ENCODE measurements at places on chromosomes 11 and 22.

DNA sequence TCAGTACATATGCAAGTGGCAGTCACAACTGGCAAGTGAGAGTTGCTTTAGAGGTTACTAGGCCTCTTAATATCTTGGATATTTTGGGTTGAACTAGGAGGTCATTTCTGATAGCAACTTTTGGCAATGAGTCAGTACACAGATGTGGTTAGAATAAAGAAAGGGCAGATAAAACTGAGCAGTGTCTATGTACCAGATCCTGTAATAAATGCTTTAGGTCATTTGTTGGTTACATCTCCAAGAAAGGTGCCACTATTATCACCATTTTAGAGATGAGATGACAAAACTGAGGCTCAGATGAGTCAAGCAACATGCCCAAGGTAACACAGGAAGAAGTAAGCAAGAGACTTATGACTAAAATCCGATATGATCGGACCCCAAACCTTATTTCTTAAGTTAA lies 25.0 kb downstream of the MAML2 start:
- no peak for DNase-seq

DNA sequence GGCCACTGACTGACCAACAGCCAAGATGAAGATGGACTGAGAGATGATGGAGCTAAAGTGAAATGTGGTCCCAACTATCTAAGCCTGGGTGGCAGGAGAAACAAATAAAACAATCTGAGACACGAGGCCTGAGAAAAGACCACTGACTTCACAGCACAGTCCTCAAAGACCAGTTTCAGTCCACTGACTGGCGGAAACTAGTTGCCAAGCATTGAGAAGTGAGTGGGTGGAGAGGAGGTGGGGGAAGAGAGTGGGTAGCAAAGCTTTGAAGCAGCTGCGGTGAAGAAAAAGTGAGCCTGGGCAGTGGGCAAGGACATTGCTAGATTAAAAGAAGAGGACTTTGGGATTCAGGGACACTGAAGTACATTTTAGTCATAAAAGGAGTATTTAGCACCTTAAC lies 1.9 kb downstream of the MS4A1 start:
- DNase-seq, result no peak

DNA sequence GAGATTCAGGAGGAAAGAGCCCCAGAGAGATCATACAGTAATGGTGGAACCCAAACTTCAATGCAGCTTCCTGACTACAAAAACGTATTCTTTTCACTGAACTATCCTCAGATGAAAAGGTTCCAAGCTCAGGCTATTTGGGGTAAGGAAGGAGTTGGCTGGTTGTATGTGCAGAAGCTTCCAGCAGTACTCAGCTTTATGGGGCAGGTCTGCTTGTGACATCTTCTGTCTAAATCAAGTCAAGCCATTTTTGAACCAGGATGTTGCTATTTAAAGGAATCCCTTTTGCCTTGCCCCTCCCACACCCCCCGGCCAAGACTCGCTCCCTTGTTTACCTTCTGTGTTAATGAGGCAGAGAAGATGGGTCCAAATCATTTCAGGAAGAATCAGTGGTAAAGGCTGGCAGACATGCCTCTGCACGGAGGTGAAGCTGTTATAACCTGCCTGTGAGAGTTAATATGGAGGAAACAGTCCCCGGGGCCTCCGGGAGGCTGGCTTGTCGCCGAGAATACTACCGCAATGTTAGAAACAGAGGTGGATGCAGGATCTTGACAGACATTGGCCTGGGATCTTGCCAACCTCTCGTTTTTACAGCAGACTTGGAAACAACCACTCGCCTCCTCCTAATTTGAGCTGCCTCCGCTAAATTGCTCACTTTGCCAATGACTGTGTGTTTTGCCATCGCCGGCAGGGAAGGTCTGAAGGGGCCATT lies 45.4 kb downstream of the TIMP3 start:
- DNase-seq, result no peak

DNA sequence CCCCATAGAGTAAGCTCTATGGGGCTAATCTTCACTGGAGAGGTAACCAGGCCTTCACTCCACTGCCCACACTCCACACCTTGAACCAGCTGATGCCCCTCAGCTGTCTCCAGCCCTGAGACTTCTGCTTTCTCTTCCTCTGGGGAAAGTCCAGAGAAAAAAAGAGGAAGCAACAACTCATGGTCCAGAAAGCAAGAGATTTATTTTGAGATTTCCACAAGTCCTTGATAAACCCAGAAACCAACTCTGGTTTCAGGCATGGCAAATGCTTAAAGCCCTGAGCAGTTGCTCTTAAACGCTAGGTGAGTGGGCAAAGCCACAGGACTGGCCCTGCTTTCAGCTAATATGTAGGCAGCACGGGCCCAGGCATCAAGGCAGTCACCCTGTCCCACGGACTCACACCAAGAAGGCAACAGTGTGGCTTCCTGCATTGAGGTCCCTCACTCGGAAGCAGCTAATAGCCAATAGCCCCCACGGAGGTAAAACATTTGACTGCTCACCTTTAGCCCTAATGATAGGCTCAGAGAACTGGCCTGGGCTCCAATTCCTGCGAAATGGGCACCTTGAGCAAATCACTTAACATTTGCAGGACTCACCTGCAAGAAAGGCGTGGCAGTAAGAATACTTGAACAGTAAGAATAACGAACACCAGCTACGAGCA lies 4.3 kb downstream of the CYB561A3 start:
- no peak for DNase-seq

- no peak for DNase-seq
These were observed 5.8 kb upstream of the ATG16L2 start for GRCh38 chr11:72808331-72808798.

GRCh38 chr11:67053896-67054329 lies 2.7 kb upstream of the RHOD start:
- peak; percentile 56 for DNase-seq

- DNase-seq, result no peak
These were observed 727.4 kb downstream of the BRD1 start for GRCh38 chr22:49100316-49100715.

- DNase-seq, result no peak
These were observed 9.4 kb downstream of the LRRC75B start for GRCh38 chr22:24583221-24584165.

GRCh38 chr11:75420224-75421034 lies 12.6 kb downstream of the KLHL35 start:
- no peak for DNase-seq

DNA sequence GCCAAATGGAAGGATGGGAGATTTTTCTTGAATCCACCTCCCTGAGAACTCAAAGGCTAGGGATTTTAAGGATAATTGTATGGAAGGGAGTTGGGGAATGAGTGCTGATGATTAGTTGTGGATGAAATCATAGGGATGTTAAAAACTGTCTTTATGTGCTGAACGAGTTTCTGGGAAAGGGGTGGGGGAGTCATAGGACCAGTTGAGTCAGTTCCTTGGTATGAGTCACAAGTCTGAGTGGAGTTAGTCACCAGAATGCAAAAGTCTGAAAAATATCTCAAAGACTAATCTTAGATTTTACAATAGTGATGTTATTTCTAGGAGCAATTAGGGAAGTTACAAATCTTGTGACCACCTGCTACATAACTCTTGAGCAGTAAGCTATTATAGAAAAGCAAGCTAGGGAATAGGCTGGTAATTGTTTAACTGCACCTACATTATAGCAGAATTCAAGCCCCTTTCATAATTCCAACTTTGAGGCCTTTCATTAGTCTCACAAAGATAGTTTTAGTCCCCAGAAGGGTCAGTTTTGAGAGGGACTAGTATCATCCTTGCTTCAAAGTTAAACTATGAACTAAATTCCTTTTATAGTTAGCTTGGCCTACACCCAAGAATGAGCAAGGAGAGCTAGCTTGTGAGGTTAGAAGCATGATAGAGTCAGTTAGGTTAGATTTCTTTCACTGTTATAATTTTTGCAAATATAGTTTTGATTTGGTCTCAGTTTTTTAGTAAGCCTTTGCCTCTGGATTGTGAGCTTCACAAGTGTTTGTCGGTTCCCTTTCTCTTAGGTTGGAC lies 668.0 kb downstream of the ETS1 start:
- no peak for DNase-seq

DNA sequence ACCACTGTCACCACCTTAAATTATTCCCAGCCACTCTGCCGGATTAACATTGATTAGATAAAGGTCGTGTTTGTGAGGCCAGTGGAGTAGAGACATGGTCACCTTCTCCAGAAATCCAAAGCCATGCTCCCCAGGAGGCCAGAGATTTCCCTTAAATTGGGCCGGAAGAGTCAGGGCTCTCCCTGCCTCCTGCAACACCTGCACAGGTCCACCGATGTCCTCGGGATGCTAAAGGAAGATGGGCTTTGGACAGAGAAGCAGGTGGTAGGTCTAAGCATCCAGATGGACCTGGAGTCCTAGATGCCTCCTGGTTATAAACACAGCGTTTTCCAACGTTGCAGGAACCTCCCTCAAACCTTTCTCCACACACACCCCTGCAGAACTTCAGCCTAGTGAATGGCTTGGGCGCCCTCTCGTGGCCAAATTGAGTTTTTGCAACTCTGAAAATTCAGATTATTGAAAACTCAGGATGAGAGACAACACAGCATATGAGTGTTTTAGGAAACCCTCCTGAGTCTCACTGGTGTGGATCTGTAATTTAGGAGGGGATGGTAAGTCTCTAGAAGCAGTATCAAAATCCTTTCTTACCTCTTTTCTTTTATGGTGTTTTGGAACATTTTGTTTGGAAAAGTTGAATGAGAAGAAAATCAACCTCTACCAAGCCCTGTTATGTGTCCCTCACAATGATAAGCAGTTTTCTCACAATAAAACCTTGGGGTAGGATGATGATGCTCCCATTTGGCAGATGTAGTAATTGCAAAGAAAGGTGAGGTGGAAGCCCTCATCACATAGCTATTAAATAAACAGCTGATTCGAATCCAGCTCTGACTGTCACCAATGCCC lies 109.6 kb downstream of the RRAS2 start:
- DNase-seq, result peak; percentile 58

- DNase-seq, result no peak
These were observed 648 bp downstream of the FOSL1 start for GRCh38 chr11:65899356-65900124.

DNA sequence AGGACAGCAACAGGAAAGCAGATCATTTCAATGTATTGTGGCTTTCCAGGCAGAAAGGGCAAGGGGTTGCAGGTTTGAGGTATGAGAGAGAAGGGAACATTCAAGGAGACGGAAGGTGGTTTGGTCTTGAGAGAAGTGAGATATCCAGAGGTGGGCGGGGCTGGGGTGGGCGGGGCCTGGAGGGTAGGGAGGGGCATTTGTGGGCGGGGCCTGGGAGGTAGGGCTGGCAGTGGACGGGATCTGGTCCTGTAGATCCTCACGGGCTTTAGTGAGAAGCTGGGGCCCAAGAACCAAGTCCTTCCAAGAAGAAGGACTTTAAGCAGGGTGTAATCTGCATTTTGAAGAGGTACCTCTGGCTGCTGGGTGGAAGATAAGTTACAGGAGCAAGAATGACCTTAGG lies 199.2 kb downstream of the MN1 start:
- DNase-seq, result no peak

DNA sequence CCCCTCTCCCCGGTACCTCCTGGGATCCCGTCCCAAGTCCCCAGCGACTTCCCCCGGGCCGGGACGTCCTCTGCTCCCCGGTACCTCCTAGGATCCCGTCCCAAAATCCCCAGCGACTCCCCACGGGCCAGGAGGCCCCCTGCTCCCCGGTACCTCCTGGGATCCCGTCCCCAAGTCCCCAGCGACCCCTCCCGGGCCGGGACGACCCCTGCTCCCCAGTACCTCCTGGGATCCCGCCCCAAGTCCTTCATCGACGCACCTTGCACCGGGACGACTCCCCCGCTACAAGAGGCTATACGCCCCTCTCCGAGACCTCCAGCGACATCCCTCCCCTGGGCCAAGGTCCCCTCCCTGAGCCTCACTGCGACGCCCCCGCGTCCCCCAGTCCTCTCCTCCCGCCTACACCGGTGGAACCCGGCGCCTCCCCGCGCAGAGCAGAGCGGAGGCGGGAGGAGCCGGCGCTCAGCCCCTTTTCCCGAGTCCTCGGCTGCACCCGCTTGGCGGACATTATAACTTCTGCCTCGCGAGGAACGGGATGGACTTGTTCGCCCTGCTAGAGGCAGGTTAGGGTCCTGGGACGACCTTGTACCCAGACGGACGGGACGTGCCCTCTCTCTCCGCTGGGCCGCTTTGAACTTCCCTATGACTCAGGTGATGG lies 912 bp downstream of the KREMEN1 start:
- peak; percentile 19 for DNase-seq

- no peak for DNase-seq
These were observed 191.6 kb upstream of the ARHGAP20 start for GRCh38 chr11:110903830-110904229.

DNA sequence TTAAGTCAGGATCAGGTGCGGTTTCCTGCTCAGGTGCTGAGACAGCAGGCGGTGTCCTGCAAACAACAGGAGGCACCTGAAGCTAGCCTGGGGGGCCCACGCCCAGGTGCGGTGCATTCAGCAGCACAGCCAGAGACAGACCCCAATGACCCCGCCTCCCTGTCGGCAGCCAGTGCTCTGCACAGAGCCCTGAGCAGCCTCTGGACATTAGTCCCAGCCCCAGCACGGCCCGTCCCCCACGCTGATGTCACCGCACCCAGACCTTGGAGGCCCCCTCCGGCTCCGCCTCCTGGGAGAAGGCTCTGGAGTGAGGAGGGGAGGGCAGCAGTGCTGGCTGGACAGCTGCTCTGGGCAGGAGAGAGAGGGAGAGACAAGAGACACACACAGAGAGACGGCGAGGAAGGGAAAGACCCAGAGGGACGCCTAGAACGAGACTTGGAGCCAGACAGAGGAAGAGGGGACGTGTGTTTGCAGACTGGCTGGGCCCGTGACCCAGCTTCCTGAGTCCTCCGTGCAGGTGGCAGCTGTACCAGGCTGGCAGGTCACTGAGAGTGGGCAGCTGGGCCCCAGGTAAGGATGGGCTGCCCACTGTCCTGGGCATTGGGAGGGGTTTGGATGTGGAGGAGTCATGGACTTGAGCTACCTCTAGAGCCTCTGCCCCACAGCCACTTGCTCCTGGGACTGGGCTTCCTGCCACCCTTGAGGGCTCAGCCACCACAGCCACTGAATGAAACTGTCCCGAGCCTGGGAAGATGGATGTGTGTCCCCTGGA lies at the start of gene MYO7A:
Gene MYO7A (plus strand): TSS at position 327 of the 772 bp plus-strand sequence. CDS start 2,389 bp downstream, outside the sequence.
- peak; percentile 28 for DNase-seq

DNA sequence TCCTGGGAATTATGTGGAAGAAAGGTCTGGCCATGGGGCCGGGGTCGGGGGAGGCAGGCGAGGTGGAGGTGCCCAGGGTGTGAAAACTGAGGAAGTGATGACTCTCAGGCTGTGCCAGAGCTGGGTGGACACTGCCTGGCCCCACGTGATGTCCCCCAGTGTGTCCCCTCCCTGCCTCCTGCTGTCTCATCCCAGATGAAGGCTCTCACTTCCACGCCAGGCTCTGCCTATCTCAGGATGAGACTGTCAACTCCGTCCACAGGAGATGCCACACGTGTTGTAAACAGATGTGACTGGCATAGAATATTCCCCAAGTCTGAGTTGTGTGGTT lies 51.4 kb downstream of the RPS6KA4 start:
- DNase-seq, result no peak

Measured in nucleus accumbens (tissue), 56 donors.